Smooth muscle cell of the brain vasculature (primary cell): ENCODE measurements at places on chromosomes 12 and 14.

GRCh38 chr12:70268972-70269371 lies 25.7 kb downstream of the CNOT2 start:
- DNase-seq: no peak

DNA sequence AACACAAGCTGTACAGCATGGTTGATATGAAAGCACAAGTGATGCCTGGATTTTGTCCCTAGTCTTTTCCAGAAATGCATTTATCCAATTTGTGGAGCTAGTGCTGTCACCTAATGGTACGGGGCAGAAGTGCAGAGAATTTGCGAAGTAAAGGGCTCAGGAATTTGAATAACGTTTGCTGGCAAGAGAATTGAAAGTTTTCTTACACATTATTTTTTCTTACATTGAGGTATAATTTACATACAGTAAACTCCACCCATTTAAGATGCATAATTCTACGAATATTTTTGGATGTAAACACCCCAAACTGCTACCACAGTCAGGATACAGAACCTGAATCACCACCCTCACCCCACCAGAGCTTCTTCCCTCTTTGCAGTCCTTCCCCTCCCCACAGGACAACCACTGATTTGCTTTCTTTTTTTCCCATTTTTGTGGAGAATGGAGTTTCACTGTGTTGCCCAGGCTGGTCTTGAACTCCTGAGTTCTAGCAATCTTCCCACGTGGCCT lies 3.5 kb downstream of the AICDA start:
- DNase-seq: no peak

DNA sequence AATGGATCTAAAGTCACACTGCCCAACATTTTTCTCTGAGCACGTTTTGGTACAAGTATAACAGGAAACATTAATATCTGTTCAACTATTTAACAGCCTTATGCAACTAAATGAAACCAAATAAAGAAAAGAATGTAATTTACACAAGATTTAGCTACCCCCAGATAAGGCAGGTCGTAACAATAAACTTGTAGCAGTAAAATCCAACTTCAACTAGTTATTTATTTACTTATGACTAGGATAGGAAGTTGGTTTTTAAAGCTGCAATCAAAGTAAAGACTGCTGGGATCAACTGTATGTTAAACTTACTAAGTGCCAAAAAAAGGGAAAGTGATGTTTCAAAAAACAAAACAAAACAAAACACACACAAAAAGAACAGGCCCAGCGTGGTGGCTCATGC lies 30.9 kb downstream of the FERMT2 start:
- no peak for DNase-seq

DNA sequence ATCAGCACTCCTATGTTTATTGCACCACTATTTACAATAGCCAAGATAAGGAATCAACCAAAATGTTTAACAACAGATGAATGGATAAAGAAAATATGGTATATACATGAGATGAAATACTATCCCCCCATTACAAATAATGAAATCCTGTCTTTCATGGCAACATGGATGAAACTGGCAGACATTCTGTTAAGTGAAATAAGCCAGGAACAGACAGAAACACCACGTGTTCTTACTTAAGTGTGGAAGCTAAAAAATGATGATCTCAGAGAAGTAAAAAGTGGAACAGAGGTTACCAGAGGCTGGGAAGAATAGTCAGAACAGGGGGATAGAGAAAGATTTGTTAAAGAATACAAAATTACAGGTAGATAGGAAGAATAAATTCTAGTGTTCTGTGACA lies 113.7 kb upstream of the MDM1 start:
- DNase-seq: no peak
